ENCODE measurements at places on chromosomes 6 and 20. TPM values are rescaled to one million over a fixed set of nuclear protein-coding genes. Genes with fewer than 3 reads are reported as not detected.
A peak's percentile ranks its signal among the peaks of the same experiment; 100 is the strongest.

GRM1 gene
- not detected for total RNA-seq

DNAH8 gene
- total RNA-seq = 0.02 TPM

WFDC12 gene
- total RNA-seq = not detected

ACTL10 gene
- total RNA-seq = 1.7 TPM

GRCh38 chr6:106973018-106973835 lies 1.3 kb downstream of the CD24 start:
- peak; percentile 30 for DNase-seq

DNA sequence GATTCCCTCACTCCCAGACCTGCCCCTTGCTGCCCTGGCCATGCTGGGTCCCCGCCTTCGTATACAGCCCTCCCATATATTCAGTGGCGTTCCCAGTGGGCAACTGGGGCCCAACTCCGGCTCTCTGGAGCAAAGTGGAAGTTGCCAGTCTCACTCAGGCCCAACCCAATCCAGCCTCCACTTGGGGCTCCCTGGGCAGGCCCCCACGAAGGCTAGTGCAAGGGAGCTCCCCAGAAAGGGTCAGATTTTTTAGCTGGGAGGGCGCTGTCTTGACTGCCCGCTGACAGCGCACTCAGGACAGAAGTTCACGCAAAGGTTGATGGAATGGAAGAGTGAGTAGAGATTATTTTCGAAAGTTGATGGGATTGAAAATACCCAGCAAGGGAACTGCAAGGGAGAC lies 5.9 kb downstream of the TP53TG5 start:
- no peak for DNase-seq

DNA sequence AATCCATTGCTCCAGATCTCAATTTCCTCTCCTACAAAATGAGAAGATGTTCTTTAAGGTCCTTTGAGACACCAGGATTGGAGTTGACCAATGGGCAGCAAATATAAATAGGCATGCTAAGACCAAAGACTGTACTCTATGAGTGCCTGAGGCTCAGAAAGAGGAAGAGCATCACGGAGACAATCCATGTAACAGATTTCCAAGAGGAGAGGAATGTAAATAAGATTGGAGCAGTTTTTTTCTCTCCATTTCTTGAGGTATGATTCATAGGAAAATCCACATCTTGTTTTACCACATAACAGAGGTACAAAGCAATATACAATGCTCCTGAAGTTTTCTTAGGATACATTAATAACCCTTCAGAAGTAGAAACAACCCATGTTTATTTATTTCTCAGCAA lies 109.8 kb downstream of the UBE3D start:
- no peak for DNase-seq

GRCh38 chr6:123352279-123352678 lies 284.5 kb downstream of the TRDN start:
- DNase-seq = no peak

DNA sequence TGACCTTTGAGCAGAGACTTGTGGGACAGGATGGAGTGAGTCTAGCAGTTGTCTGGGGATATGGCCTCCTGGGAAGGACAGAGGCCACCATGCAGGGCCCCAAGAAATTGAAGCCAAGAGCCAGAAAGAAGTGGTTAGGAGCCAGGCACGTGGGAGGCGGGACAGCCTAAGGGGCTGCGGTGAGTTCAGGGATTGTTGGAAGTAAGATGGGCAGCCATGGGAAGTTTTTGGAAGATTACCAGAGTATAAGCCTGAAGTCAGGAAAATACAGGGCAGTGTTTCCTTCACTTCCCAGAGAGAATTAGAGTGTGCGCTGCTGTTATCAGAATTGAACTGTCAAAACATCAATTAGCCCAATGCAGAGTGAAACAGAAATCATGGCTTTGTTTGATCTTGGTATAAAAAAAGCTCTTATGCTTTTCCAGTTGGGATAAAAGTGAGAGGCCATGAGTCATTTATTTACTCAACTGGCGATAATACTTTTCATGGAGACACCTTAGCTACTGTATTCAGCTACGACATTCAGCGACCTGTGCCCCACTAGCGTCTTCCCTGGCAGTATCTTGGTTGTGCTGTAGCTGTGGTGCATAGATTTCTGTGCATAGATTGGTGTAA lies 66.9 kb downstream of the PHACTR2 start:
- DNase-seq = no peak
